ENCODE measurements at places on chromosomes 3 and 15. TPM values are rescaled to one million over a fixed set of nuclear protein-coding genes. Genes with fewer than 3 reads are reported as not detected.

DNA sequence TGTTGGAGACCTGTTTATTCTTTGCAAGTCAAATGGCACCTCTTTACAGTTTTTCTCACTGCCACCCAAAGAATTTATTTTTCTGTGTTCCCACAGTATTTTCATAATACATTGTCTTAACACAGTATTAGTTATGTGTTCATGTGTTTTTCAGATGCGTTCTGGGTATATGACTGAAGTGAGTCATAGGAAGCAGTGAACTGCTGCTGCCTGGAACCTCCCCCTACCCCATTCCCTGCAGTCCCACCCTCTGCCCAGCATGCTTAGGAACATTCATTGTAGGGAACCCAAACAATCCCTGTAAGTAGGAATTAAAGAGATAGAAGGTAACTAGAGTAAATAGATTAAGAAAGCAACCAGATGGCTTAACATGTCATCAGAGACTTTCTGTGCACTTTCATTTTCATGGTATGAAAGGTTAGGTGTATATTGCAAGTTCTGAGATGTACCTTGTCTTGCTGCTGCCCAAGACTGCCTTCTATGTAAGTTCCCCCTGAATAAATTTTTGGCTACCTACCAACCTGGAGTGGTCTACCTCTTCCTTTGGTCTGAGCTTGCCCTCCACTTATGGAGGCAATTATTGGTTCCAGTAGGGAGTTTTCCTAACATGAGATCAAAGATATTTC is 21.9 kb upstream of the SQOR start:
- H3K4me3 ChIP-seq, result no peak overlapping the region
- H3K36me3 ChIP-seq, result no peaks in the 10 kb centered on the region
- DNase-seq, result no peak
- H3K4me1 ChIP-seq, result 0 out of 2 replicates have a peak, but pooled peaks cover 5% of the 10 kb centered on the region
- H3K27me3 ChIP-seq, result no peaks in the 10 kb centered on the region
- H3K27ac ChIP-seq, result no peak overlapping the region

DNA sequence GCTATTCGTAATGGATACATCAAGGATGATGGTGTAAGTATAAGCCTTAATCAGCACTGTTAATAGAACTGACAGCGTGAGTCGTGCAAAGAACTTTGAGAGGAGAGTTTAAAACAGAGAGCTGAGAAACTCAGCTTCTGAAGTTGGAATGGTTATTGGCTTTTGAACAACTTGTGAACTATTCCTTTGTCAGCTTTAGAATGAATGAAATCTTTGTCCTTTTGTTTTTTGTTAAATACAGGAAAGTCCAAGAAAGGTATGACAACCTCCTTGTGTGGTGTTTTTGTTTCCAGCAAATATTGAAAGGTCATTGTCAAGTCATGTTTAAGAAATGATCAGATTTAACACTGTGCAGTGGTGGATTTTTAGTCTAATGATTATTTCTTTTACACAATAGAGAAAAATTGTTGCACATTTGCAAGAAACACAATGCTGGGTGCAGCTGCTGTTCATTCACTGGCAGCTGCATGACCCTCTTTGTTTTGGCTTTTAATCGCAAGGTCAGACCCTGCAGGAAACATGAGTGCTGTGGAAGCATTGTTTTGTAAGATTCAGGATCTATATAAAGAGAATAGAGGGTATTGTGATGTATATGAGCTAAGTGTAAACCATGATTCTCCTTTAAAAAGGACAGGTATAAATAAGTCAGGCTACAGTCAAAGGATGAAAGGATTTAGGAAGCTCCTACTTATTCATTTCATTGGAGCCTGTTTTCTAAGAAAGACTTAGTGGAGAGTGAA is 21.7 kb upstream of the ABHD10 start:
- peak overlapping the region; percentile 9 for H3K4me3 ChIP-seq
- peaks cover 15% of the 10 kb centered on the region for H3K27me3 ChIP-seq
- no peaks in the 10 kb centered on the region for H3K36me3 ChIP-seq
- no peak overlapping the region for H3K27ac ChIP-seq
- H3K4me1 ChIP-seq, result peaks cover 37% of the 10 kb centered on the region

DNA sequence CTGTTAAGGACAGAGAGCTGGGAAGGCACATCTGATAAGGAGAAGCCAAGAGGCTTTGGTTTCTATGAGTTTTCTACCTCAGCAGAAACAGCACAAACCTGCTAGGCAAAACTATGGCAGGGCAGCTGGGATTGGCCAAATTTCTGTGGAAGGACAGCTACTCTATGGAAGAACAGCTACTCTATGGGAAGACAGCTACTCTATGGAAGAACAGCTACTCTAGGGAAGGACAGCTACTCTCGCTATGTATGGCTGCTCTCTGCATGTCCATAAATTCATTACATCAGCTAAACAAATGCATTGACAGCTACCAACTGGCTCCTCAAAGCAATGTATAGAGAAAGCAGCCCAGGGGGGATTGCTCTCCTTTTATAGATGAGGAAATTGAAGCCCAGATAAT is 24.8 kb downstream of the MASP1 start:
- H3K27me3 ChIP-seq, result no peaks in the 10 kb centered on the region
- peaks cover 6% of the 10 kb centered on the region for H3K4me1 ChIP-seq
- no peak for DNase-seq
- H3K4me3 ChIP-seq, result no peak overlapping the region
- peaks cover 6% of the 10 kb centered on the region for H3K36me3 ChIP-seq
- H3K27ac ChIP-seq, result no peak overlapping the region

DNA sequence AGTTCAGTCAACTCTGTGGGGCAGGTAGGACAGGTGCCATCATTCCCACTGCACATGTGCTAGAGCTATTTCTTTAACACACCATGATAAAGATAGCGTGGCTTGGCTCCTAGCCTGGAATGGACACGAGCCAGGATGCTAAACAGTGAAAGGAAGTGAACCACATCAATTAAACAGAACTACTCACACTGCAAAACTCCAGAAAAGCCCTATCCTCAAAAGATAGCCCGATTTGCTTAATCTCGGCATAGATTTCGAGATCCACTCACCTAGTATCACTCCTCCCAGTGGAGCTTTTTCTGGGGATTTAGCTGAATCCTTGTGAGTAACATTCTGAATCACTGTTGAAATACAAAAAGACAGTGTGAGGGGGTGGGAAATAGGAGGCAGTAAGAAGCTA is 118.0 kb downstream of the ABI3BP start:
- H3K4me3 ChIP-seq, result no peak overlapping the region
- no peaks in the 10 kb centered on the region for H3K4me1 ChIP-seq
- H3K27ac ChIP-seq, result no peak overlapping the region
- H3K27me3 ChIP-seq, result no peaks in the 10 kb centered on the region

GRCh38 chr15:81120069-81120468 is 14.0 kb upstream of the CFAP161 start:
- peaks cover 20% of the 10 kb centered on the region for H3K27me3 ChIP-seq
- no peaks in the 10 kb centered on the region for H3K4me1 ChIP-seq
- no peaks in the 10 kb centered on the region for H3K36me3 ChIP-seq
- no peak overlapping the region for H3K4me3 ChIP-seq

GRCh38 chr3:124292329-124292728 is 300.4 kb upstream of the ROPN1 start:
- no peak for DNase-seq
- H3K4me1 ChIP-seq, result no peaks in the 10 kb centered on the region
- no peak overlapping the region for H3K27ac ChIP-seq
- H3K4me3 ChIP-seq, result no peak overlapping the region

GOLGA6L7 gene
- total RNA-seq, result not detected

GRCh38 chr3:81910244-81910852 is 148.9 kb upstream of the GBE1 start:
- DNase-seq, result peak; percentile 76
- peaks cover 10% of the 10 kb centered on the region for H3K4me1 ChIP-seq
- no peak overlapping the region for H3K4me3 ChIP-seq
- H3K36me3 ChIP-seq, result no peaks in the 10 kb centered on the region
- H3K27ac ChIP-seq, result no peak overlapping the region

DNA sequence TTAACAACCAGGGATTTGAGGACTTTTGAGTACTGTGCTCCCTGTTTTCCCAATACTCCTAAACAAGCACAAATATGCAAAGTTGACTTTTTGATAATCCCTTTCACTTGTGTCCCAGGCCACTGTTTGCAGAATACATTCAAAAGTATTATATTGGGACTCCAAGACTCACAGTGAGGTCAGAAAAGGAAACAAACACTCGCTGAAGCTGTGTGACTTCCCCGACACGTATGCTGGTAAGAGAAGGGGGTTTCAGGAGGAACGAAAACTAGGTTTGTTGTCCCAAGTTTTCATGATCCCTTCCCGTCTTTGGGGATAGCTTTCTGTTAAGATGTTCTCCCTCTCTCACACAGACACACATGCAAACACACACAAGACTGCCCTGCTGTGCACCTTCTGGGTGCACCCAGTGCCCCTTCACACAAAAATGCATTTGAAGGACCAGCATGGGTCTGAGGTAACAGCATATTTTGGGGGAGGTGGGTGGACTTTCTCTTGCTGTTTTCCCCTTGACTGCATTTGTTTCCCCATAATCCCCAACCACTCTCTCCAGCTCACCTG is 225.2 kb upstream of the PRICKLE2 start:
- no peak for DNase-seq
- H3K4me3 ChIP-seq, result no peak overlapping the region
- no peak overlapping the region for H3K27ac ChIP-seq

- H3K27me3 ChIP-seq, result no peaks in the 10 kb centered on the region
- no peak overlapping the region for H3K4me3 ChIP-seq
- no peaks in the 10 kb centered on the region for H3K36me3 ChIP-seq
- no peak overlapping the region for H3K27ac ChIP-seq
- H3K4me1 ChIP-seq, result no peaks in the 10 kb centered on the region
These were observed 421.4 kb downstream of the EPHA6 start for GRCh38 chr3:97235611-97236315.

DNA sequence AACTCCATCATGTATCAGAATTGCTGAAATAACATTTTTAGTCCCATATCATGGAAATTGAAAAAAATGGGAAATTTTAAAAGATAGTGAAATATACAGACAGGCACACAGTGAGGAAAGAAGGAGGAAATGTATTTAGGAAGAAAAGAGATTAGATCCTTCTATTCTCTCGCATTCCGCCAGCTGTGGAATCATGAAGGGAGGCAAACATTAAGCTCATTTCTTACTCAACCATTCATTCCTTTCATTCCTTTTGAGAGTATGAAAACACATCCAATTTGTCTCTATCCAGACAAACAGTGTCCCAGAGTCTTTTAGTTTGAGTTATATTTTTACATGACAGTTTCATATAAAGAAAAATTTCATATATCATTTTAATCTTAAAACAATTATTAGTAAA is 52.5 kb upstream of the KCNMB2 start:
- no peaks in the 10 kb centered on the region for H3K27me3 ChIP-seq
- H3K4me3 ChIP-seq, result no peak overlapping the region
- peaks cover 17% of the 10 kb centered on the region for H3K4me1 ChIP-seq

EPHA6 gene
- total RNA-seq, result 1.7 TPM

GRCh38 chr3:194346621-194347020 is 4.5 kb downstream of the CPN2 start:
- H3K36me3 ChIP-seq, result no peaks in the 10 kb centered on the region
- no peak overlapping the region for H3K4me3 ChIP-seq
- no peak for DNase-seq
- H3K4me1 ChIP-seq, result no peaks in the 10 kb centered on the region

CHRM5 gene
- total RNA-seq, result not detected

- H3K36me3 ChIP-seq, result no peaks in the 10 kb centered on the region
- H3K27me3 ChIP-seq, result no peaks in the 10 kb centered on the region
- no peak overlapping the region for H3K4me3 ChIP-seq
- DNase-seq, result no peak
These were observed 12.5 kb downstream of the ARPP21 start for GRCh38 chr3:35651851-35652250.

DNA sequence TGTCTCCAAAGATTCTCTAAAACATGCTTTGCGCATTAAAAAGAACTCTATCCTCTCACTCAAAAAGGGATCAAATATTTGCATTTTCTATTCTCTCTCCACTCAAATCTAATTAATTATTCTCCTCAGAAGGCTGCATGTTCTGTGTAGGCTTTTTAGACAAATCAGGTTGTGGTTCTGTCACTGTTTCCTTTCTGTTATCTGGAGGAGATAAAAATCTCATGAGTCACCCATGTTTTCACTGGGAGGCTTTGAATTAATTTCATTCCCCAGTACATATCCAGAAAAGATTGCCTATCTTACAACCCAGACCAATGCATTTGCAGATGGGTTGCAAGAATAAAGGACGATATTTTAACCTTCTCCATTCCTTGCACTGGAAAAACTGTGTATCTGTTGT is 446.5 kb downstream of the GRM7 start:
- DNase-seq, result no peak
- H3K4me1 ChIP-seq, result 0 out of 2 replicates have a peak, but pooled peaks cover 2% of the 10 kb centered on the region
- H3K36me3 ChIP-seq, result no peaks in the 10 kb centered on the region
- no peak overlapping the region for H3K4me3 ChIP-seq
- no peaks in the 10 kb centered on the region for H3K27me3 ChIP-seq

- no peaks in the 10 kb centered on the region for H3K27me3 ChIP-seq
- DNase-seq, result no peak
- H3K4me1 ChIP-seq, result no peaks in the 10 kb centered on the region
- H3K4me3 ChIP-seq, result no peak overlapping the region
These were observed 406.9 kb downstream of the NR2F2 start for GRCh38 chr15:96737408-96737807.

GRCh38 chr3:32551087-32551486 is 19.6 kb downstream of the DYNC1LI1 start:
- no peak for DNase-seq
- H3K4me1 ChIP-seq, result peaks cover 6% of the 10 kb centered on the region
- H3K4me3 ChIP-seq, result no peak overlapping the region

DNA sequence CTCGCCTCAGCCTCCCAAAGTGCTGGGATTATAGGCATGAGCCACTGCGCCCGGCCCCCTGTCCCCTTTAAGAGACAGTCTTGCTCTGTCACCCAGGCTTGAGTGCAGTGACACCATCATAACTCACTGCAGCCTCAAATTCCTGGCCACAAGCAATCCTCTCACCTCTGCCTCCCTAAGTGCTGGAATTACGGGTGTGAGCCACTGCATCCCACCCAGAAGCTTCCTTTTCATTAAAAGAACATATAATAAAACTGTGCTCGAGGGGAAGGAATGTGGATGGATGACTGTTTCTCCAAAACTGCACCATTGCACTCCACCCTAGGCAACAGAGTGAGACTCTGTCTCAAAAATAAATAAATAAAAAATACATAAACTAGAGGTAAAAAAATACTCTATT is 70.1 kb downstream of the NCEH1 start:
- no peak for DNase-seq
- no peaks in the 10 kb centered on the region for H3K4me1 ChIP-seq
- H3K27ac ChIP-seq, result no peak overlapping the region

CX3CR1 gene
- 0.24 TPM for total RNA-seq
